GM12891 (cell line): ENCODE measurements at places on chromosomes 4 and X.
A peak's percentile ranks its signal among the peaks of the same experiment; 100 is the strongest.

- no peak for DNase-seq
Observed at GRCh38 chrX:1462596-1463251, 10.0 kb upstream of the ASMTL start.

GRCh38 chr4:89939994-89940393 lies 45.3 kb downstream of the MMRN1 start:
- DNase-seq: no peak

- DNase-seq: no peak
Observed at GRCh38 chrX:121093011-121093410, 45.6 kb downstream of the GLUD2 start.

GRCh38 chr4:117357437-117357836 lies 272.1 kb upstream of the TRAM1L1 start:
- no peak for DNase-seq

DNA sequence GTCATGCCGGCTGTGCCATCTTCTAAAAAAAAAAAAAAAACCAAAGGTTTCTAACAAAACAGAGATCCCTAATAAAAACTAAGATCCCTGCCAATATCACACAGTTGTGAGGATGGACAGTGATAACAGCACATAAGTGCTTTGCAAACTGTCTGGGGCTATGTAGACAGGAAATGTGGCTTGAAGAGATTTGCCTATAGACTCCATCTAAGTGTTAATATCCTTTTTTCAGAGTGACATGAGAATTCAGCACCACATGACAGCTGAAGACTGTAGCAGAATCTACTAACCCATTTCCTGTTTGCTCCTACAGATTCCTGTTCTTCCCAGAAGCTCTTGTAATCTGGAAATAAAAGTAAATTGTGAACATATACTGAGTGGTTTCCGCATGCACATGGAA lies 215.4 kb downstream of the KDR start:
- DNase-seq: no peak

DNA sequence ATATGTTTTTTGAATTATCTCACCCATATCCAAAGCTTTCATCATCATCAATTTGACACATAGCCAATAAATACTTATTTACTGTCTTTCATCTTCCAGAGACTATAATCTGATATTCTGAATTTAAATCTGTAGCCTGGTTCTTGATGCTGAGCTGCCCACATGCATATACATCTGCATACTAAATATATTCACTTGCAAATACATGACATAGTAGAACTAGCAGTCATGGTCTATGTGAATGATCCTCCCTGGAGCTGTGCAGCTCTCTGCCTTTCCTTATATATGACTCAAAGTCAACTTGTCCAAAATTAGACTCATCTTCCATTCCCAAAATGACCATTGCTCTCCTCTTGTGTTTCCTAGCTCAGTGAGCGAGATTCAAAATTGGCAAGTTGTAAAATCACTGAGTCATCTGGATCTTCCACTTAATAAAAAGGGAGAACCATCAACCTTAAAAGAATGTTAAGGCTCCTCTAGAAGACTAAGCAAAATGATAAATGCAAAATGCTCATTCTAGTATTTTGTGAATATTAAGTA lies 448.2 kb downstream of the PPARGC1A start:
- DNase-seq: no peak

- DNase-seq: peak; percentile 6
Observed at GRCh38 chr4:158778156-158778711, 9.4 kb downstream of the FNIP2 start.

DNA sequence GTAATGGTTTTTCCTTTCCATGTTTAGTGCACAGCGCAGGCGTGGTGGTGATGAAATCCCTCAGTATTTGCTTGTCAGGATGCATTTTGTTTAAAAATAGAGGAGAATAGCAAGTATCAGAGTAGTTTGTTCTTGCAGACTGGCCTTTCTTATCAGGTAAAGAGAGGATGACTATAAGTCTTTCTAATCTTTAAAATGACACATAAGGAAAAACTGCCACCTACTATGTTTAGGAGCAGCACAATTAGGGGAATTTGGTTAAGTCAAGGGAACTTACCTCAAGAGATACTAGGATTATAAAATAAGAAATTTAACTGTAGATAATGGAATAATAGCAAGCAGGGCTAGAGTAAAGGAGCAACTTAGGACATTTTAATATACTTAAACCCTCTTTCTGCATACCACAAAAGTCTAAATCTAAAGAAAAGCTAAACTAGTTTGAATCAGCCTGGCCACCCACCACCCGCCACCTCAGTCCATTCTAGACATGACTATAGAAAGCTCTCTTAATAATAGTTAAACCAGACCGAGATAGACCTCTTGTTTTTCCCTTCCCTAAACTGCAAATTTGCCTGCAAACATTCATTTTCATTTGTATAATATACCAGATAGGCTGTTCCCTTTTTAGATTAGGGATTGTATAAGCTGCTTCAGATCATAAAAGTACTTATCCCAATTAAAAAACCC lies 62.0 kb downstream of the APOOL start:
- DNase-seq: no peak

GRCh38 chr4:38728631-38729141 lies 54.1 kb downstream of the TLR10 start:
- DNase-seq: no peak

DNA sequence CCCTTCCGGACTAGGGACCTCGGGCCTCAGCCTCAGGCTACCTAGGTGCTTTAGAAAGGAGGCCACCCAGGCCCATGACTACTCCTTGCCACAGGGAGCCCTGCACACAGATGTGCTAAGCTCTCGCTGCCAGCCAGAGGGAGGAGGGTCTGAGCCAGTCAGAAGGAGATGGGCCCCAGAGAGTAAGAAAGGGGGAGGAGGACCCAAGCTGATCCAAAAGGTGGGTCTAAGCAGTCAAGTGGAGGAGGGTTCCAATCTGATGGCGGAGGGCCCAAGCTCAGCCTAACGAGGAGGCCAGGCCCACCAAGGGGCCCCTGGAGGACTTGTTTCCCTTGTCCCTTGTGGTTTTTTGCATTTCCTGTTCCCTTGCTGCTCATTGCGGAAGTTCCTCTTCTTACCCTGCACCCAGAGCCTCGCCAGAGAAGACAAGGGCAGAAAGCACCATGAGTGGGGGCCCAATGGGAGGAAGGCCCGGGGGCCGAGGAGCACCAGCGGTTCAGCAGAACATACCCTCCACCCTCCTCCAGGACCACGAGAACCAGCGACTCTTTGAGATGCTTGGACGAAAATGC lies at the start of gene WAS:
Gene WAS, plus strand, starts transcription at position 389 of the 572 bp plus-strand sequence. Its CDS starts 55 bp downstream, at position 444.
- peak; percentile 61 for DNase-seq

DNA sequence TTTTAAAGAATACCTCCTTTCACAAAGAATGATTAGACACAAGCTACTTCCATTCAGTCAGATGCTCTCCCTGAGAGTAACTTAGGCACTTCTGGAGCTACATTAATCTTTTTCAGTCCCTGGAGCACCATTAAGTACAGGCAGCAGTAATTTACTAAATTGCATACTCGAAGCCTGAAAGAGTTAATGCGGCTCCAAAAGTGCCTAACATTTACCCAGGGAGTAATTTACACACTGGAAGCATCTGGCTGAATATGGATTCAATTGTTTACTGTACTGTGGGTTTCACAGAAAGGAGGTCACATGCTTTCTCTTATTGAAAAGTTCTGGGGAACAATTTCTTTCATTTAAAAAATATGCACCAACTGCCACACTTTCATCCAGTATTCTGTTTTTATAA lies 260.8 kb upstream of the TENM3 start:
- DNase-seq: no peak

- no peak for DNase-seq
Observed at GRCh38 chr4:158008551-158009218, 164.1 kb downstream of the GASK1B start.

- peak; percentile 16 for DNase-seq
Observed at GRCh38 chr4:165131247-165131832, 18.7 kb upstream of the TMEM192 start.

DNA sequence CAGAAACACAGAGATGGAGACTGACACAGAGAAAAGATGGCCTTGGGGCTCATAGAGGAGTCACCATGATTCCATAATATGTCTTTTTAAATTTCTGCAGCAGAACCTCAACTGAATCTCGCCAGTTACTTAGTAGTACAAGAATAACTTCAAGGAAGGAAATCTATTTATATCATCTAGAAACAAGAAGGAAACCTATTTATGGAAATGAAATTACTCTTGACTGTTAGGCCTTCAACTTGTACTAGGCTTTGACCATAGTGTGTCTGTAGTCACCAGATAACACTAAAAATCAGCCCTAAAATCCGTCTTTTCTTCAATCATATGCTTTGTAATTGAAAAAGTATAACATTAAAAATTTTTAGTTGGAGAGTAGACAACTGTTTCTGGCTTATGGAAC lies 740.4 kb downstream of the TRIML1 start:
- no peak for DNase-seq

DNA sequence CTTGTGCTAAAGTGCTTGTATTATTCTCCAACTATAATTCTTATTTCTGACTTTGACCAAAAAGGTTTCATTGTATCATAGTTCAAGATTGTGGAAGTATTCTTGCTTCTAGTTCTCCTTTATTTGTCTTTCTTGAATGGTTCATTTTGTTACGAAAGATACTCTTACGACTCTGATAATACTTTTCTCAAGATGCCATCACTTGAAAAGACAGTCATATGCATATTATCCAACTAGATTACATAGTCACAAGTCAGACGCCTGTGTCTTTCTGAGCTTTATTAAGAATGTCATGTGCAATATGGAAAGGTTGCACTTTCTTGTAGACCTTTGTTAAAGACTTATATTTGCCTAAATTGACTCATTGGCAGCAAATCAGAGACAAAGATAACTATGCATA lies 71.4 kb upstream of the HPGD start:
- no peak for DNase-seq

GRCh38 chr4:8850830-8851188 lies 20.8 kb downstream of the HMX1 start:
- no peak for DNase-seq

- no peak for DNase-seq
Observed at GRCh38 chr4:7212101-7212674, 19.9 kb downstream of the SORCS2 start.

DNA sequence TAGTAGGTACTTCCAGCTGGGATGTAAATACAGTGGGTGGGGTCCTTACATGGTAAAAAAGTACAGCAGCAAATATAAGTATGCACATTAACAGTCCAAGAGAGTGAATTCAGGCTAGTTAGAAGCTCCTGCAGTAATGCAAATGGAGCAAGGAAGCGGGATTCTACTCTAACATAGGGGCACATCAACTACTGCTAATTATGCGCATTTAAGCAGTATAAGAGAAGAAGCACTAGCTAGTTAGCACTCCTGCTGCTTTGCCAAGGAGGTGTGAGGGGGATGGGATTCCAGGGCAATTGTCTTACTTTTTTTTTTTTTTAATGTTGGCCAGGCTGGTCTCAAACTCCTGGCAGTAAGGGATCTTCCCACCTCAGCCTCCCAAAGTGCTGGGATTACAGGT lies 284.1 kb downstream of the CHIC1 start:
- DNase-seq: no peak

DNA sequence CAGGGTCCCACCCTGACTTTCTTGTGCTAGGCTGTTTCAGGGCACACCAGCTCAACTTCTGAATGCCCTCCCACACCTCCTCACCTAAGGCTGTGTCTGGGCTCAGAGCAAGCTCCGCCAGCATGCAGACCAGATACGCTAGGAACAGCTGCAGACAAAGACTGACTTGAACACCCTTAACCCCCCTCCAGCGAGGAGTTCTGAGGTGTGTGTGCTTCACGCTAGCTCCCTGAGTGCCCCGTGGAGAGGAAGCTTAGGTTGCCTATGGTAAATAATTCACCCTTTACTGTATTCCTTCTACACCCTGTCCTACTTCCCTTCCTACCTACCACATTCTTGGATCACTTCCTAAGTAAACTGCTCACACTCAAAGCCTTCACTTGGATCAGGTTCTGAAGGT lies 115.0 kb downstream of the VCX3B start:
- DNase-seq: no peak

DNA sequence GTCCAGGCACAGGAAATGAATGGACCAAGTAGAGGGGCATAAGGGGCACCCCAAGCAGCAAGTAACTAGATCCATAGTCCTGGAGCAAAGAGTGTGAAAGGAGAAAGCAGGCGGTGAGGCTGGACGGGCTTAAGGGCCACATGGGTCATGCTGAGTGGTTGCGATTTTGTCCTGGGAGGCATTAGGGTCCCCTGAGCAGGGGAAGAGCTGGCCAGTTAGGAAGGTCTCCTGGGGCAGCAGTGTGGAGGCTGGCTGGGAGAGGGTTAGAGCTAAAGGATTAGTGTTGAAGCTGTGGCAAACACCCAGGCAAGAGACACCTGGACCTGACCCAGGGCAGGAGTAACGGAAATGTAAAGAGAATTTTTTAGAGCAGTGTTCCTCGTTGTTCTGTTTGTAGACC lies 26.5 kb downstream of the MYOZ2 start:
- DNase-seq: no peak

DNA sequence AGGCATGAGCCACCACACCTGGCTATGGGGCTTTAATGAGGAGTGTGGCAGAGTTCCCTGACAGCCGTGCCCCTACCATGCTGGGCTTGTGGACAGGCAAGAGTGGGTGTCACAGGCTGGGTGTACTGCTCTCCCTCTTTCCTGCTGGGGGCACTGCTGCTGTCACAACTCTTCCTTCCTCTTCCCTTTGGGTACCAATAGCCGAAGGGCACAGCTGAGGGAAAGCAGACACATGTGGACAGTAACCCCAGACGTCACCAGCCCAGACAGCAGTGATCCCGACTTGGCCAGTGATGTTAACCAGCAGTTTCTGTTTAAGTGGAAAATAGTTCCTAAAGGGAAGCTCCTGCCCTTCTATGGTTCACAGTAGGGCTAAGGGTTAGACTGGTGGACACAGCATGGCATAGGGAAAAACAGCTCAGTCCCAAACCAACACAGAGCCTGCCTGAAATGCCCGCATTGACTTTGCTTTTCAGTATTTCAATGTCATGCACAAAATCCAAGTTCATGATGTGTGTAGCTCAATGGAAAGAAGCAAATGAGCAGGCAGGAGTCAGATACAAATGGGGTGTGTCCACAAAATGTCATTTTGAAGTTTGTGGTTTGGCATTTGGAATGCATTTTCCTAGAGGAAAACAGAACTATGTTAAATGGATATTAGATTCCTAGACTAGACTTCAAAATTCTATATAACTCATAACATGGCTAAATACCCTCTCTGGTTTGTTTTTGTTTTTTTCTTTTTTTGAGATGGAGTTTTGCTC lies 24.9 kb upstream of the DDX3X start:
- DNase-seq: no peak

DNA sequence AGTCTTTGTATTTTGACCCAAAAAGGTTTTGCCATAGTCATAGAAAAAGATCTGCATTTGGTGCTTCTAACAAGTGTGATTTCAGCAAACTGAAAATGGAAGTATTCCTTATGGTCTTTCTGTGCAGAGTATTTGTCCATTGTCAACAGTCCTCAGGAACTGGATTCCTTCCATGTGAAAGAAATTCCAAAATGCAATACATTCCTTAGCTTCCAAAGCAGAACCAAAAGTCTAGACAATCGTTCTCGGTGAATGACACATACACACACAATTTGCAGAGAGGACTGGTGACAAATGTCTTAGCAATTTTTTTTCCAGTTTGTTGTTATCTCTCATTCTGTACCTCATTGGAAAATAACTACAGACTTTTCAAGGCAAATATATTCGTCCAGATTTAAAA lies 562.2 kb upstream of the SLIT2 start:
- DNase-seq: no peak
